ENCODE measurements at places on chromosomes 16 and 17.

GRCh38 chr16:59121411-59122261 is 387.5 kb upstream of the GOT2 start:
- no peak for DNase-seq

GRCh38 chr17:5785338-5785737 is 201.0 kb upstream of the NLRP1 start:
- DNase-seq = no peak

- DNase-seq = no peak
Observed at GRCh38 chr16:28213396-28213795, 1.6 kb upstream of the XPO6 start.

DNA sequence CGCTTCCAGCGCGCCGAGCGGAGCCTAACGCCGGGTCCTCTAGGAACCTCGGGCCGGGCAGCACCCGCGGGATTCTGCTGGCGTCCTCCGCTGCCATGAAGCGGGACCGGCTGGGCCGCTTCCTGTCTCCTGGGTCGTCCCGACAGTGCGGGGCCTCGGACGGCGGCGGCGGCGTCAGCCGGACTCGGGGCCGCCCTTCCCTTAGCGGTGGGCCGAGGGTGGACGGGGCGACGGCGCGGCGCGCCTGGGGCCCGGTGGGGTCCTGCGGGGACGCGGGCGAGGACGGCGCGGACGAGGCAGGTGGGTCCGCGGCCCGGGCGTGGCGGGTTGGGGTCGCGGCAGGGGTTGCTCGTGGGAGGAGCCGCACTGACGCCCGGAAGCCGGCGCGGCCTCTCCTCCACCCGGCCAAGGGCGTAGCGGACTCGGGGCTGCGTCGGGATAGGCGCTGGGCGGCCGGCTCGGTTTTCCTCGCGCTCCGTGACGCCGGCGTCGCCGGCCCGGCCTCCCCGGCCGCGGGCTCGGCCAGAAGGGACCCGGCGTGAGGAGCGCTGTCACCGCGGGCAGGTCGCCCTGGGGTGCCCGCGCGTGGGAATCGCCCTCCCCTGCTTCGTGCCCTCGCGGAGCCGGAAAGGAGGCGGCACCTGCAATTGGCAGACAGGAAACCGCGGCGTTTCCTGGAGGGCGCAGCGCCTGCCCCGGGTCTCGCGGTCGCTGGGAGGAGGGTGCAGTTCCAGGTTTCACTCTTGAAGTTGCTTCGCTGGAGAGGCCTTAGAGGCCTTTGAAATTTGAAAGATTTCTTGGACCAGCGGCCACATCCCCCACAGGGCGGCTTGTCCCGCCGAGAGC is 432 bp downstream of the ZNF276 start:
- DNase-seq = peak; percentile 76

DNA sequence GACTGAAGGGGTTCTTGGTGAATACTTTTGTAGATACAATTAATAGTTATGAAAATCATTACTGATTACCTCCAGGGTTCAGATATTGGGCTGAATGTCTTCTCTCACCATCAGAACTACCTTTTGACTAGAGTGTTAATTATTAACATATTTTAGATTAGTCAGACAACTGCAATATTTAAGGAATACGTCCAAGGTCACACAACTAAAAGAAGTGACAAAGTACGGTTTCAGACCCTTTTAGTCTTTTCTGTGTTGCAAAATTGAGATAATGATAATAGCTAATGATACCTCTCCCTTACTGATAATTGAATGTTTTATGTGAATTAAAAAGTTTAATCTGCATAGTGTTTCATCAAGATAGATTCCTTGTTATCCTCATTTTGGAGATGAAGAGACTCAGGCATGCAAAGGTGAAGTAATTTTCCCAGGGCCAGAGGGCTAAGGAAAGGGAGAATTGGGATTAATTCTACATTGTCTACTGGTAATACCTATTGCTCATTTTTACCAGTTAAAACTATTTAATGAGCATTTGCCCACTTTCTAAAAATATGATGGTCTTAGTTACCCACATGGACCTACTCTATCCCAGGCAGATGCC is 107.3 kb downstream of the WWOX start:
- DNase-seq = no peak

DNA sequence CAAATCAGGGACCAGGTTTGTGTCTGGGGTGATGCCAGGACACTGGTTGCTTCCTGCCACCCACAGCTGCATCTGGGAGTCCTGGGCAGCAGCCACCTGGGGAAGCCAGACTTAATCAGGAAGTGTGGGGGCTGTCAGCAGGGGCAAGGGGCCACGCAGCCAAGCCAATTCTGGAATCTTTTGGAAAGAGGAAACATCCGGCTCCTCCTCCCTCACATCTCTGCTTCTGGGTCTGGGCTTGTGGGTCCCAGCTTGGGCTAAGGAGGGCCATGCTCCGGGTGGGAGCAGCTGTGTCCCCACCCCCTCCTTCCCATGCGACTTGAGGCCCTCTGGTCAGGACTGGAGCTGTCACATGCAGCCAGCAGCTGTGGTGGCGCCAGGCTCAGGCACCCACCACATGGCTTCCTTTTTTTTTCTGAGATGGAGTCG is 37.0 kb upstream of the CCDC182 start:
- no peak for DNase-seq

GRCh38 chr17:44934745-44935105 is 12.8 kb downstream of the KIF18B start:
- DNase-seq = no peak

DNA sequence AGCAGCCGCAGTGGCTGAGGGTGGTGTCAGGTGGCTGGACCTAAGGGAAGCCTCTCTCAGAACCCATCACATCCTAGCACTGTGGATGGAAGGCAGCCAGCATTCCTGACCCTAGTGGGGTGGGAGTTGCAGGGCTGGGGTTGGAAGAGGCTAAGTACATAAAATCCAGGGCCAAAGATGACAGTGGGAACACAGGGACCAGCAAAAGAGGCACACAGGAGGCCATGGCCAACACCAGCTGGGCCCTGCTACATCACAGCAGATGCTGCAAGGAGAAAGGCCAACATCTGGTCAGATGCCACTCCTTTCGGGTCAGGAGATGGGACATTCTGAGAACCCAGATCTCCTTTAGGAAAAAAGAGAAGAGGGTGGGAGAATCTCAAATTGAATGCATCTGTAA is 415.4 kb downstream of the SLC39A11 start:
- no peak for DNase-seq

- DNase-seq = no peak
Observed at GRCh38 chr17:43877451-43878155, 29.7 kb downstream of the MPP2 start.
